ENCODE measurements at places on chromosomes 4 and X.

DNA sequence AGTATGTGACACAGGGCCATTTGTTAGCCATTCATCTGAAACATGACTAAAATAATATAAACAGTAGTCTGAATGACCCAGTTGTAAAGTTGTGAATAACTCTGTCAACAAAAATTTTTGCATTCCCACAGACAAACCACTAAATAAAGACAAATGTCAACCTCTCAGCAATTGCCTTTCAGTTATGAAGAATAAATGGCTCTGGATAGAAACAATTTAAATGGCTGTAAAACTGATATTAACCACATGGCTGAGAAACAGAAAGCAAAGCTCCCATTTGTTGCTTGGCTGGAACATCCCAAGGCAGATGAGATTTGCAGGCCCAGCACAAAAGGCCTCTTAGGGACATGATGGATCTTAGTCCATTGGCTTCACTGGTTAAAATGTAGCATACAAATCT is 296.3 kb downstream of the GALNTL6 start:
- no peak for DNase-seq

DNA sequence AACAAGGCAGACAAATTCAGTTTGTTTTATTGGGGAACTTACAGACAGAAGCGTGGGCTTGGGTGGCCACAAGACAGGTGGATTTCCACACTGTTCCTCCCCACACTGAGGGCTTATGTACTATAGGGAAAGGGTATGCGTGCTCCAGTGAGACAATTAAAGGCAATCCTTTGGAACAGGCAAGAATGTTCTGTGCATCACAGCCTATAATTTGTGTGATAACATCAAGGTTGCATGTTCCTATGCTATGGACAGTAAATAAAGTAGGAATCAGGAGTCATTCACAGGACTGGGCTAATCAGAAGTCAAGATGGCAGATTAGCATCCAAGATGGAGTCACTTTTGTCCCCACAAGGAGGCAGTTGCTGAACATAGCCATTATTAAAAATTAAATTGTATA is 84.6 kb upstream of the TRIM2 start:
- no peak for DNase-seq

DNA sequence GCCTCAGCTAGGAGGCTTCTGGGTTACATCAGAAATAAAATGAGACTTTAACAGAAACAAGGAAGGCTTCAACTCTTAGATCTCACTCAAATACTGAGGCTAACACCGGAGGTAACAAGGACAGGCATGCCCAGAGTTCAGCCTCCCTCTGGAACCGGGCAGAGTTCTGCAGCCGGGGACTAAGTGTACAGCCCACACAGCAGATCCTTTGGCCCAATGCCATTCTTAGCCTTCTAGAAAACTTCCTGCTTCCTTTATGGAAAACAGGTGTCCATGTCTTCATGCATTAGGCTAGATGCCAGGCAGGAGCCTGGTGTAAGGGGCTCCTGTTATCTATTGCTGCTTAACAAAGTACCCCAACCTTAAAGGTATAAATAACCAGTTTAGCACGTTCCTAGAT is 369.7 kb downstream of the BCOR start:
- DNase-seq: no peak

GRCh38 chrX:46704767-46705386 is 54.0 kb downstream of the SLC9A7 start:
- no peak for DNase-seq

DNA sequence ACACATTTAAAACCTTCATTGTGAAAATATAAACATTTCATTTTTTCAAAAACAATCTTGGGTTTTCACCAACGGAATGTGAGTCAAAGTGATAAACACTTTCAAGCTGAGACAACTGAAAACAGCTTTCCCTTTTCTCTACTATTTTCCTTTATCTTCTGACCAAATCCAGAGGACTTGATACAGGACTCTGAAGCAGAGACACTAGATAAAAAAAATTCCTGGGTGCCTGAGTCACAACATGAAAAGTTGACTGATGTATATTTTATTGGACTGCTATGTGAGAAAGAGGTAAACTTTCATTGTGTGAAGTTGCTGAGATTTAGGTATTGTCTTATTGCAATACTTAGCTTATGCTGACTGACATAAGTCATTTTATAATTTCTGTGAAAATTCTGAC is 411.2 kb downstream of the SPOCK3 start:
- DNase-seq: no peak

DNA sequence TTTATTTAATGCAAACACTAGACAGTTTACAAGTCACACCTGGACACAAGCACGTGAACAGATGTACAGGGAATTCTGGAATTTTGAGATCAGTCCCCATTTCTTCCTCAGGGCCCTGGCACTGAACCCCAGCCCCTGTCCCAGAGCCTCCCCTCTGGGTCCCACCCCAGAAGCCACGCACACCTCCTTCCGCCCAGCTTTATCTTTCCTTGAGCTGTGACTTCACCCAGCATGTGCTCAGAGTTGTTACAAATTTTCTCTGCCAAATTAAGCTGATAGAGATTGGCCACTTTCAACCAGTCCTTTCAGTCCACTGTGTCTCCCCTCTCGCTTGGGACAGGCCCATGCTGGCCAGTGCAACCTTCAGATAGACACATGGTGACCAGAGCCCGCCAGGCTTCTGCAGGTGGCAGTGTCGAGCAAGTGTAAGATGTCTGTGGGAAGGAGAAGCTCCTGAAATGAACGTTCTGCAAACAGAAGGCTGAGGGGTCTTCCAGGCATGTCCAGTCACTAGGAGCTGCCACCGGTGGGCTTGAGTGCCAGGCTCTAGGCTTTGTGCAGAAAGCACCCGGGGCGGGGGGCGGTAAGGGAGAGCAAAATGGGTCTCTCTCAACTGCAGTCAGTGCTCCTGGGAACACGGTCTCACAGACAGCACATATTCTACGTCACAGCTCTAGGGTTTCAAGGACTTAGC is 73.3 kb downstream of the MTMR1 start:
- no peak for DNase-seq

- DNase-seq: no peak
Measured at GRCh38 chr4:3725936-3726870, 40.0 kb upstream of the ADRA2C start.

DNA sequence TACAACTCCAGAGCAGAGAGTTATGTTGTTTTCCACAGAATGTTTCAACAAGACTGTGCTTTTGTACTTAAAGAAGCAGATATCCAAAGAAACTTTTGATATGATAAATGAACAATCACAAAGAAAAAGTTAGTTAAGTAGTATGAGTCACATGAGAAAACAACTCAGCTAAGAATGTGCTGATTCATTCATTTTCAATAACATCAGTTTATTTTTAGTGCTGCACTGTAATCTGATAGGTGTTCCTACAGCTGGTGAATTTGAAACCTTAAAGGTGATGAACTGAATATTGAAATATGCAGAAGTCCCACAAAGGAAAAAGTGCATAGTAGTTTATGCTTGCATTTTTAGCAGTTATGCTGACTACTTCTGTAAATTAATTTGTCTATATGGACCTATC is 180.3 kb upstream of the TENM3 start:
- DNase-seq: no peak

- no peak for DNase-seq
Measured at GRCh38 chr4:143054971-143055370, 129.7 kb upstream of the USP38 start.

- DNase-seq: no peak
Measured at GRCh38 chr4:26141051-26141721, 179.6 kb upstream of the RBPJ start.

DNA sequence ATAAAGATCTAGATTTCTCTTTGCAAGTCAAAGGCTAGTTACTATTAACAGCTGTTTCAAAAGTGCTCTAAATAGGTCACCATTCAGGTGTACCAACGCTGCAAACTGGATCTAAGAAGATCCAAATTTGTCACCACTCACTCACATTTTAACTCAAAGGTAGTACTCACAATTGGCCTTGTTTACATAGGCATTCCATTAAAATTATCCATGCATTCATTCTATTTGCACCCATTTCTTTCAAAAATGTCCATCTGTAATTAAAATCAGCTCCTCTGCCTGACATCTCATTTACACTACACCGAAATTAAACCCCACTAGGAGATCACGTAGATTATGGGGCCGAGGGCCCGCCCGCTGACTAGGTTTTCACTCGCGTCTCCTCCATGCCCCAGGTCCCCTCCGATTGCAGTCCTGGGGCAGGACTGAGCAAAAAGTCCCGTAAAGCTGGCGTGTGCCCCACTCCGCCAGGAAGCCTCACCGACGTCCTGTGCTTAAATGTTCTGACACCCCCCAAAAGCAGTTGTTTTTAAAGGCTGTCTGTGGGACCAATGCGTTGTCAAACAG is 1.3 kb upstream of the ING2 start:
- no peak for DNase-seq

GRCh38 chrX:4944767-4945166 is 1231.3 kb upstream of the PRKX start:
- DNase-seq: no peak

DNA sequence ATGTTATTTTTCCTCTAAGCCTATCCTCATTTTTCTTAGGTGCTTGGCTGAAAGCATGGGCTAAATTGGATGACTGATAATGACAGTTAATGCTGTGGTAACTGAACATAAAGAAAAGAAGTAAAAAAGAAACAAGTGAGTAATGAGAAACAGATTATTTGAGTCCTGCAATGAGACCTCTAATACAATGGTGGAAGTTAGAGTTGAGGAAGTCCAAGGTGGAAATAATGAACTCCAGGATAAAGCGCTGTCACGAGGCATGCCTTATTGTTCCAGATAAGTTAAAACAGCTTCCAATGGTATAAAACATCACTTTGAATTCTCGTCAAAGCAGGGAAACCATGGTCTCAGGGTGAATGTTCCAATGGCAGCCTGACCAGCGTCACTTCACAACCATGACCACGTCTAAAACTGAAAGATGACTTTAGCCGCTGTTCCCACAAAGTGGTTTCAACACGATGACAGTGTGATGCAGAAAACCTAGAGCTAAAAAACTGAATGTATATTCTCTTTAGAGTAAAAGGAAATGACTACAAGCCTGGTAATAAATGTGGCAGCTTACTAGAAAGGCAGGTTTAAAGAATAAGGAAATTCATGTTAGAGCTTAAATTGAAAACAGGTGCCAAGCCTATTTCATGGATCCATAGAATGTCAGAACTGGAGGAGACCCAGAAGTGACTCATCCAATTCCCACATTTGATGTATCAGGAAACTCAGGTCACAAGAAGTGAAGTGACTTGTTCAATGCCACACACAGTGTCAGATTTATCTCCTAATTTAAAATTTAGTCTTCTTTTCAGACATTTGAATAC is 202.6 kb upstream of the GYPA start:
- DNase-seq: no peak

GRCh38 chrX:9163214-9163709 is 129.3 kb upstream of the FAM9B start:
- no peak for DNase-seq

GRCh38 chr4:108171339-108172230 is 2.9 kb upstream of the LEF1 start:
- DNase-seq: no peak

- DNase-seq: no peak
Measured at GRCh38 chrX:11641349-11642065, 24.2 kb downstream of the ARHGAP6 start.

DNA sequence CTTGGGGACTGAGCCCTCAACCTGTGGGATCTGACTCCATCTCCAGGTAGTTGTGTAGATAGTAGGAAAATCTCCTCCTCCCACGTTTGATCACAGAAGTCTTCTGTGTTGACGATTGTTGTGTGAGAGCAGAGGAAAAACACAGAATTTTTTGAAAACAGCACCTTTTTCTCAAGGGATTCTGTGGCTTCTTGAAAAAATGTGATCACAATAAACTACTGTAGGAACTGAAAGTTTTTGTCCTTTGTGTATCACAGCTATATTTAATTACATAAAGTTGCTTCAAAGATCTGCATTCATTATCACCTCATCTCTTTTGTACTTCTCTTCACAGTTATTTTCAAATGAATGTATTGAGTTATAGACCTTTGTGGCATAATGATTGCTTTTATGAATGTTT is 85.1 kb downstream of the AFF1 start:
- no peak for DNase-seq

GRCh38 chr4:183284965-183285364 is 35.1 kb downstream of the CLDN22 start:
- DNase-seq: no peak

DNA sequence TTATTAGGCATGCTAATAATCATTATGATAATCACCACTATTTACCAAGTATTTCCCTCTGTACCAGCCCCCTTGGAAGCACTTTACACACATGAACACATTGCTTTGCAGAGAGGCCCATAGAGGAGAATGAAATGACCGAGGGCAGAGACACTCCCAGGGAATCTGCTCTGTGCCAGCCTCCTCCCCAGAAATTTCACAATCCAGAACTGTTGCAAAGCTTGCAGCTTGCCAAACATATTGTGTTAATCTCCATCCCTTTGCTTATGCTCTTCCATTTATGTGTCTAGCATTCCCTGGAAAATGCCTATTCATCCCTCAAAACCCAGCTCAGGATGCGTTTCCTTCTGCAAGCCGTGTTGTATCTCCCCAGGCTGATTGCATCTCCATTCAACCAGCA is 37.8 kb downstream of the CYTL1 start:
- DNase-seq: no peak

DNA sequence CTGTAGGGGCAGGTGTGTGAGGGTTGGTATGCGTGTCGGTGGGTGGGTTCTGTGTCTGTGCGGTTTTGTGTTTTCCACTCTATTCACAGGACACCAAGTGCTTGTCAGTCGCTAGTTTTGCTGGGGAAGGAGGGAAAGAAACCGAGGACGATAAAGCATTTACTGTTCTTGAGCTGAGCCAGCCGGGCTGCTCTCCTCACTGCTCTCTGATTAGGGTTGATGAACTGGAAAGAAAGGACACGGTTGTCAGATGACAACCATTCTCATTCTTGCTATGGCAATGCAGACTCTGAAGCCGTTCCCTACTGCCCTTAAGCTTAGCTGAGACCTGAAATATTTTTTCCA is 832 bp downstream of the EGFL6 start:
- no peak for DNase-seq

GRCh38 chr4:143417679-143418403 is 81.2 kb downstream of the GAB1 start:
- no peak for DNase-seq

DNA sequence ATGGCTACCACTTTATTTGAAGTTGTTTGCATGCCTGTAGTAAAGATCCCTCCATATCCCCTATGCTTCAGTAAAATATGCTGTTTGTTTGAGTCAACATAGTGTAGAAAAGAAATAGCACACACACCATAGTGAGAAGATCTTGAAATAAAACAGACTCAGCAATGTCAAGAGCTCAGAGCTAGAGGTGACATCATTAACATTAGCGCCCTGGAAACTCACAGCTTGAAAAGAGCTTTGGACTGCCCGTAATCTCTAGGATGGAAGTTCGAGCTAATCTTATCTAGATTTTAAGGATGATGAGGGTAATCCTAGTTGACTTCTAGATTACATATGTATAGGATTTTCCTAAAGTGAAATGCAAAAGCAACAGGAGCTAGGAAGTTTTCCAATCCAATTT is 275.6 kb downstream of the SMARCA1 start:
- no peak for DNase-seq

DNA sequence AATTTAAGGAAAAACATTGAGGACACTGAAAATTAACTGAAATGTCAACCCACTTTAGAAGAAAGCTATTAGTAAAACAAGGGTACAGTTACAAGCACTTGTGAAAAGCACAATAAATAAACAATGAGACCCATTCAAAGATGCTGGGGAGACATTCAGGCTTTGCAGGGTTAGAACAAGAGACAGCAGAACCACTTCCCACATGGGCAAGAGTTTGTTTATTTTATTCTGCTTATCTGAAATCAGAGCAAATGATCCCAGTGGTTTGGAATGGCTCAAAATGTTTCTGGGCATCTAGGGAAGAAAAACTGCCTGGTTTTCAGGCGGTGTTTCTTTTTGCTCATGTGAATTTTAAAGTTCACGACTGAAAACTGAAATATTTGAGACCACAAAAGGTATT is 42.4 kb downstream of the PPP3CA start:
- no peak for DNase-seq

- DNase-seq: no peak
Measured at GRCh38 chr4:69095301-69095731, 958 bp upstream of the UGT2B7 start.
